GOT3 (cell line): ENCODE measurements at places on chromosomes 4 and X.

DNA sequence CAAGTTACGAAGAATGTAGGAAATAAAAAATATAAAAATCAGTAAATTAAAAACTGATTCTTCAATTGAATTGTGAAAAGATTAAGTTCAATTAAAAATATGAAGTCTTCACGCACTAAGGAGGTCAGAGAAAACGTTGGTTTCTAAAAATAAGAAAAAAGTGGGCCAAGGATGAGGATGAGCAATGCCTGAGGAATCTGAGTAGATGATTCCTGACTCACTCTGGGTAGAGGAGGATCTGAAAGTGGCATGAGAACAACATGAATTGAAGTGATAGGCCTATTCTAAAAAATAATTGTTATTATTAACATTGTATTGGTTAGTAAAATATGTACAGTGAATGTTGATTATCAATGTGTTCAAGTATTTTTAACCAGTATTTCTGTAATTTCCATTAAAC is 444.2 kb downstream of the GRIA2 start:
- DNase-seq, result no peak

DNA sequence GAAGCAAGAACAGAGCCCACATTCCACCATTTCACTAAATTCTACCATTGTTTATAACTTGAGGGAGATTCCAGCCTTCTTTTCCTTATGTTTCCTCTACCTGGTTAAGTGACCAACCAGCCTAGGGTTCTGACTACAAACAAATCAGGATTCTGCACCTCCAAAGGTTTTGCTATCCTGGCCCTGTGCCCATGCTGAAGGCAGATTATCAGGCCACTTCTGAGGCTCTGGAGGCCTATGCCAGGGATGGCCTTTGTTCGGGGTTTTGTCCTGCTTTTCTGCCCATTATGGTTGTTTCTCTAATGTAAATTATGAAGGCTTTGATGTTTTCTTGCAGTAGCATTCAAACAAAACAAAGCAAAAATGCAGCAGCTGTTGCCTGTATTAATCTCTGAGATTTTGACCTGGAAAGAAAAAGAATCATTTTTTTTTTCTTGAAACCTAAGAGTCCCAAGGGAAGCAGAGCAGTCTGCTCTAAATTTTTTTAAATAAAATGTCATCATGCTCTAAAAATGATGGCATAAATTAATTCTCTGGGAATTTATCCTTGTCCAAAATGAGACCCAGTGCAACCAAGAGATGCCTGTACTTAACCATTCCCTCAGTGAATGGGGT is 55.6 kb downstream of the RNF150 start:
- no peak for DNase-seq

GRCh38 chr4:45072981-45073380 is 346.6 kb upstream of the GNPDA2 start:
- DNase-seq, result no peak

GRCh38 chrX:11757719-11758399 is at the start of gene MSL3:
Gene MSL3, plus strand, starts transcription at chrX:11758237. Its CDS starts 27 bp downstream, at chrX:11758264.
- no peak for DNase-seq

DNA sequence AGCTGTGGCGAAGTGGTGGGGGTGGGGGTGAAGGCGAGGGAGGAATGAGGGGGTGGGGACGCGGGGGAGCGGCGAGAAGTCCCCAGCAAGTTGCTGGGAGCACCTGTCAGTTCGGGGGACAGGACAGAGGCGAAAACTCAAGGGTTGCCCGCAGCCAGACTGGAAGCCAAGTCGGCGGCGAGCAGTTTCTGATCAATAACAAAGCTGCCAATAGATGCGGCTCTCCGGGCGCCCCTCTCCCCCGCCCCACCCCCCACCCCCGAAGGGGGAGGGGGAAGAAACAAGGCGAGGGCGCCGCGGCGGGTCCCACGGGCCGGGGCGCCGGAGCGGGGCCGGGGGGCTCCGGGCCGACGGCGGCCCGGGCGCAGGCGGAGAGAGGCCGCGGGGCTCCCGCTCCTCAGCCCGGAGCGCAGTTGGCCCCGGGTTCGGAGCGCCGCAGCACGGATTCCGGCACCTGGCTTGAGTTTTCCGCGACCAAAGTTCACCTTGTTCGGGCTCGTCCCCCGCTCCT is 379 bp downstream of the PDGFC start:
- no peak for DNase-seq

- DNase-seq, result no peak
These were observed 726.3 kb downstream of the RAPGEF2 start for GRCh38 chr4:159829184-159829583.

DNA sequence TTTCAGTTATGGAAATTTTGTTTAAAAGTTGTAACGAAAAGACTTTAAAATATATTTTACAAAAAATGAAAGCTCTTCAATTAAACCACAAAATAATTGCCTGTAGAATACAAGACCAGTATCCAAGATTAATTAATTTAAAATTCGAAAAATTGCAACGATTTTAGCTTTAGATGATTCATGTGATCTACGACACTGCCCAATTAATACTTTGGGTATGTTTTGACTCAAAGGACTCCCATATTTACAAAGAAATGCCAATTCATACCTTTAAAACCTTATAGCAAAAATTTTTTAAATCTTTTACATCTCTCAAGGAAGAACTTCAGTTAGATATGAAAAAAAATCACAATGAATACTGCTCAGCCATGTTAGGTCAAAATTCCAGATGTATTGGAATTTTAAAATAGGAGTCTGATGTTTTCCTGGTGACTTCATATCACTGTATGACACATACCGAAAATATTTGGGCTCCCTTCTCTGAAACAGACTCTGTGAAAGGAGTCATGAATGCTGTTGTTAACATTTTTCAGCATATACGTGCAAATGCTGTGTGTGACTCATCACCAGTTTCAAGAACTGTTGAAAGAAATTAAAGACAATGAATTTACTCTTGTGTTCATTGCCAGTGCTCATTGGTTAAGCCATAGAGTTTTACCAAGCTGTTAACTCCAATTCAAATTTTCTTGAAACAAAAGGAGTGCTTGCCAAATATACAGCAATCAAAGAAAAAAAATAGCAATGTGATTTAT is 13.8 kb upstream of the SMS start:
- DNase-seq, result no peak

GRCh38 chrX:103012945-103013344 is 51.0 kb downstream of the BEX1 start:
- DNase-seq, result no peak

GRCh38 chrX:68922013-68922412 is 93.2 kb downstream of the EFNB1 start:
- no peak for DNase-seq

DNA sequence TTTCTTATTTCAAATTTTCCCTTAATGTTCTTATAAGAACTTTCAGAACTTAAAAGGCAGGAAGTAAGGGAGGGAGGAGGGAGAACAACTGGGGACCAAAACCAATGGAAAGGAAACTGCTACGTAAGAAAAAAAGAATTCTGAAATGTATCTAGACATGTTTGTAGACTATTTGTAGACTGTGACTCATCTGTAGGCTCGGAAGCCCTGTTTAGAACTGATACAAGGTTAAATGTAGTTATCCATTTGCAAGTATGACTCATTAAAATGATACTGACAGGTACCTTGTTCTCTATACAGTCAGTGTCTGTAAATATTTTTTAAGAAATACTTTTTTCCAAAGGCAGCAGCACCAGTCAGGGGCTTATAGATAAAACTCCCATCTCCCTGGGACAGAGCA is 202.0 kb downstream of the DHX15 start:
- DNase-seq, result no peak

GRCh38 chr4:170248576-170248975 is 158.8 kb upstream of the AADAT start:
- no peak for DNase-seq

DNA sequence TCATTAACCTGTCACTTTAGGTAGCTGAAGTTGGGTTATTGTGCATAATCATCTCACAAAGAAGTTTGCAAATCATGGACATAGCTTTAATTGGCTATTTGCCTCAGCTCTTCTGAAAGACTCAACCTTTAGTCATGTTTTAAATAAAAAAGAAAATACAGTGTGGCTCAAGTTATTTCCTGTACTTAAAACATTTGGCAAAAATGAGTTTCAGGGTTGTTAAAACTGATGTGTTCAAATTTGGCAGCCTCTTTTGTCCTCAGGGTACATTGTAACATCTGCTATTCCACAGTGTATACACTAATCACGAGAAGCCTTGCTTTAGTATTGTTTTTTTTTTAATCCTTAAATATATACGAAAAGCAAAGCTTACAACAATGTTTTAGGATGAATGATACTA is 31.5 kb upstream of the HPGD start:
- no peak for DNase-seq

- DNase-seq, result no peak
These were observed 275.5 kb downstream of the PPARGC1A start for GRCh38 chr4:23614284-23614892.

DNA sequence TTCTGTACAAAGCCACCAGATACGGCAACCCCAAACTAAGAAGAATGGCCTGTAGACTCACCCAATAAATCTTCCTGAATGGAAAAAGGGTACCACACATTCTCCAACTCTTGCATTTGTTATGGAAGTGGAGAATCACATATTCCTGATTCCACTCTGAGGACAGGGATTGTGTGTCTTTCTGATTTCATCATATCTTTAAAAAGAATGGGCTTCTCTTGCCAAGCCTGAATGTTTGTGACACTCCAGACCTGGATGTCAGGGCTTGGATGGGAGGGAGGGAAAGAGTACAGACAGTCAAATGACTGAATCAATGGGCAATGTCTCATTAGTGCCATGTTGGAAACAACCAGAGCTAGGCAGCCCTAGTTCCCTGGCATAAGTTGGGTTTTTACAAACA is 77.4 kb downstream of the PLAC1 start:
- no peak for DNase-seq

GRCh38 chrX:71618303-71618721 is at the start of gene CXCR3:
Gene CXCR3, minus strand, starts transcription at chrX:71618511. Its CDS starts 62 bp downstream, at chrX:71618449.
- DNase-seq, result no peak

DNA sequence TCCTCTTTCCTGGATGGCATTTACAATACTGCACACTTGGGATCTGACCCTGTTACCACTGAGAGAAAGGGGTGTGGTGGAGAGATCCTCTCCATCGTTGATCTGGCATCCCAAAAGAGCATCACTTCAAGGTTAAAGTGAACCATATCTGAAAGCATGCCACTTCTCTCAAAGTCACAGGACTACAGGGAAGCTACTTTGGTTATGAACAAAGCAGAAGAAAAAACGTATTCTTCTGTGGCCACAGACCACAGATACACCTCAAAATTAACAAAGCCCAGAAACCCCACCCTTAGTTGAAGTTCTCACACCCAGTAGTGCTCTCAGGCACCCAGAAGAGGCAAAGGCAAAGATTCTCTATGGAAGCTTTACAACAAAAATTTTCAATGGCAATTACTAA is 108.3 kb downstream of the JADE1 start:
- DNase-seq, result no peak

GRCh38 chrX:124274438-124275181 is 57.9 kb upstream of the TEX13D start:
- no peak for DNase-seq
